ENCODE measurements at places on chromosomes 3 and 15.

DNA sequence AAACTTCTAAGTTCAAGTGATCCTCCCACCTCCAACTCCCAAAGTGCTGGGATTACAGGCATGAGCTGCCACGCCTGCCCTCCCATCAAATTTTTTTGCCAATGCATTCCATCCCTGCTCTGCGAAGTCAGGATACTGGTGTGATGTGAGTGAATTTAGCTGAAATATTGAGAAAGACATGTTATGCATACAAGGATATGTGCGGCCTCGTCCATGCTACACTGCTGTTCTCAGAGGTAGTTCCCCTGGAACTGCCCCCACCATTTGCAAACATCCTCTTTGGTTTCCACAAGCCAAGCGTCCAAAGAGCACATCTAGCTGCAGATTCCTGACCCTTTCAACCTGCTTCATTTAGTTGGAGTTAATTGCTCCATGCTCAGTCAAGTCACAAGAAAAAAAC lies 36.5 kb upstream of the BCL2A1 start:
- DNase-seq, result no peak

DNA sequence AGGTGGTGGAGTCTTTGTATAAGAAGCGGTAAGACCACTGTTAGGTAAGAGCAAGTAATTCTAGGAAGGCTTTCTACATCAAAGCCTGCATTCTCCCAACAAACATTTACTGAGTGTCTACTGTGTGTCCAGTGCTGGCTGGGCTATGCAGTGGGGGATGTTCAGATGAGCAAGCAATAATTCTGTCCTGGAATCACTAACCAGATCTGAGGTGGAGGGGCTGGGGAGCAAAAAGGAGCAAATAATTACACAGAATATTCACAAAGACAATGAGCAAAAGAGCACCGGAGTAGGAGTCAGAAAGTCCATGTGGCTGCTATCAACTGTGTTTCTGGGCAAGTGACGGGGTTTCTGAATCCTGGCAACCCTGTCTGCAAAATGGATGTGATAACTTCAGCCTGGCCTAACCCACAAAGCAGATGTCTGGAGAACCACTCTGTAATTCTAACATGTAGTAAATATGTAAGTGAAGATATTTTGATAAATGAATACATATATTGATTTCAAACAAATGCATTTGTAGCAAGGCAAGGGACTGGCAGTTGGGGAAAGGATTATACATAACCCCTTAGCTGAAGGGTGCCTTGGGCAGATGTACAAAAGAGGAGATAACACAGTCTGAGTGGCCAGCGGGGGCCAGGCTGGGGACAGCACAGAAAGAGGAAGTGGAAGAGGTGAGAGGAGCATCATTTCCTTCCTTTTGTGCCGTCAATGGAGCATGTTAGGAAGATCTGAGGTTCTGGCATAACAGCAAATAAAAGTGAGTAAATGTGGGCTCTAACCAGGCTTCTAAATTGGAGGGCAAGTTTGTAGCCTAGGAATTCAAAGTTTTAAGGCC lies 28.8 kb downstream of the CYP8B1 start:
- DNase-seq, result no peak

DNA sequence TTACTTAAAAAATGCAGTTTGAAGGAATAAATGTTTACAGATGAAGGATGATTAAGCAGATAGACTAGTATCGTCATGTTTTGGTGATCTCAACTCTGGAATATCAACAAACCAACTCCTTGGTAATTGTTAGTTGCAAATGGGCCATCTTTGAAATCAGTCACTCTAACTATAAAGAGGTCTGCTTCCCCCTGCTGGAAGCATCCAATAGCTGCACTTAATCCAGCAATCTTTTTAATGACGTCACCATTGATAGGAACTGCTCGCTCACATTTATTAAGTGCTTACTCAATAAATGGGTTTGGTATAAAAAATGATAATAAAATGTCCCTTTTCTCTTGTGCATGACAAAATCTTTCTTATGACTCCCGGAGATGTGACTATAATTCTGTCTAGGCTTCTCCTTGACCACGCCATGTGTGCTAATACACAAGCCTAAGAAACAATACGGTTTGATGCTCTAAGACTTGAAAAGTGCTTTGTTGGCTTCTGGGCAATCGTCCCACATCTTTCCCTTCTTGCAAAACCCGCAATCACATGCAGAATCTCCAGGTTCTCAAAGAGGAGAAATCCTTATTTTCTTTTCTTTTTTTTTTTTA lies 227.6 kb upstream of the POU1F1 start:
- DNase-seq, result peak; percentile 52

DNA sequence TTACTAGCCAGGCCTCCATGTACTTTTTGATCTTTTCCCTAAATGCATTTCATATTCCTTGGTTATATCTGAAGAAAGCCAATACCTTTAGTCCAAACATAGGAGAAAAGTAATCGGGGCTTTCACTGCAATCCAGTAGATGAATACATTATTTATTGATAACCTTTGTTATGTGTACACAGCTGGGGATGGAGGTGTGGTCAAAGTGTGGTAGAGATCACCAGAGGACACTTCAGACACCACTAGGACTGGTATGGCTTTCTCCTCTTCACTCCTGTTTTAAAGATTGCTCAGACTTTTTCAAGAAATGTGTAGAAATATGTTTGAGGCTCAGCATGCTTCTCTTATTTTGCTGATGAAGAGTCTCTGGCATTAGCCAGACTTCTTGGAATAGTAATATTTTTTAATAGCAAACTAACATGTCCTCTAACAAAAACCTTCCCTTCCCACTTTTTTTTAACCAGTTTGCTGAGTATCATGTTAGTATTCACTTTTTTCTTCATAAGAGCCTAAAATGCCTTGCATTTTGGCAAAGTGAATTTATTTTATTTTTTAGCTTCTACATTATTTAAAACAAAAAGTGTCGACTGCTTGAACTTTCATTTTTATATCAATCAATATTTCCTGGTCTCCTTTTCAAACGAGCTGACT lies 65.6 kb upstream of the MBNL1 start:
- DNase-seq, result no peak

DNA sequence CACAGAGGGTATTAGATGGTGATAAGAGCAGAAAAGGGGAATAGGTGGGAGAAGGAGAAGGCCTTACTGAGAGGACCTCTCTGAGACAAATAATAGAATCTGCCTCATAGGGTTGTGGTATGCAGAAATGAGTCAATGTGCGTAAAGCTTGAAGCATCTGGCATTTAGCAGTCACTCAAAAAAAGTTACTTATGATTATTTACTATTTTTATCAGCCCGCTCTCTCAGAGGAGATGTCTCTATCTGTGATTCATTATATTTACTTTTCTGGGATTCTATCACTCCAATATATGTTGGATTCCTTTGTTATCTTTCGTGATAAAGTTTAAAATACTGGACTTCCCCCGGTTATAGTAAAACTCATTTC lies 4.6 kb upstream of the TM4SF1 start:
- DNase-seq, result peak; percentile 84

- DNase-seq, result no peak
These were observed 265.6 kb upstream of the THBS1 start for GRCh38 chr15:39315206-39315850.

- DNase-seq, result no peak
These were observed 949.0 kb downstream of the EPHA3 start for GRCh38 chr3:90056281-90057032.

GRCh38 chr15:74180881-74181602 lies 7.5 kb downstream of the ISLR start:
- no peak for DNase-seq

DNA sequence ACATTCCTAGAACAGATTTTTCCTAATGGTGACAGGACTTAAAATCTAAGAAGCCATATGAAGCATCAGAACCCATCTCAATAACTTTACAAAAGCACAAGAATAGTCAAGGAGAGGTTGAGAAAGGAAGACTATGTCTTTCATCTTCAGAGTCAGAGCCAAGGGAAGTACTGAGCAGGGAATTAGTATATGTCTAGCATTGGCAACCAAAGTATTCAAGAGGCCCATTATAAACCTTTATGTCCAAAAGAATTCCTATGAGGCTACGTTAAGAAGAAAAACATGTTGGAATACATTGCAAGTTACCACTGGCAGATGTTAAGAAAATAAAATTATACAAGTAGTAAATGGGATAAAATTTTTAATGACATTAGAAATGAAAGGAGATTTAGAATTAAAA lies 150.5 kb downstream of the MAGI1 start:
- DNase-seq, result no peak

GRCh38 chr3:173773800-173774199 lies 376.3 kb downstream of the NLGN1 start:
- DNase-seq, result no peak

DNA sequence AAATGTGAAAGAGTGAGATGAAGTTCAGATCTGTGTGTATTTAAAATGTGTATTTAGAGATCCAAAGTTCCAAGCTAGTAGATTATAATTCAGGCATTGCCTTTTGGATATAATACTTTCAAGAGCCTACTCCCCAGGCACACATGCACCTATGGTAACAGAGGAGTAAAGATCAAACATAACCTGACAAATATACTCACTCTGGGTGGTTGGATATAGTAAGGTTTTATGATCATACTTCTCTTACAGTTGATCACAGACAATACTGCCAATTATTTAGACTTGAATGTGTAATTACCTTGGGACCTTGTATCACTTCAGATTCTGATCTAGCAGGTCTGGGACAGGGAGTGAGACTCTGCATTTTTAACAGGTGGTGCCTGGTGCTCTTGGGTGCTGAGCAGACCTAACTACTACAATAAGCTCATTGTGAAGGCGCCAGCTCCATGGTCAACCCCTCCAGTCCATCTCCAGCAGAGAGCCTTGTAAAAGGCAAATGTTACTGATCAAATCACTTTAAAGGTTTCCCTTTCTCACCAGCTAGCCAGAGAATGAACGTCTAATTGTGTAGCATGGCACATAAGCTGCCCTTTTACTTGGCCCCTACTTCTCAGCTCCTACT lies 55.5 kb downstream of the NBEAL2 start:
- no peak for DNase-seq

DNA sequence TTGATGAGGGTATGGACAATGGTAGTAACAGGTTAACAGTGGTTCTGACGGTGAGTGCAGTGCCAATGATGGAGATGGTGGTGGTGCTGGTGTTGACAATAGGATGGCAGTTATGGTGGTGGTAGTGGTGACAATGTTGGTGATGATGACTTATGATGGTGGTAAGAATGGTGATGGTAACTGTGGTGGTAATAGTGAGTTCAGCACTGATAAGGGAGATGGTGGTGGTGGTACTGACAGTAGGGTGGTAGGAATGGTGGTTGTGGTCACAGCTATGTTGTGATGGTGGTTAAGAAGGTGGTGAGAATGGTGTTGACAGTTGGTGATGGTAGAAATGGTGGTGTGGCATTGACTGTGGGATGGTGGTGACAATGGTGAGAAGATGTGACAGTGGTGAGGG lies 13.4 kb upstream of the INSYN1 start:
- DNase-seq, result no peak

DNA sequence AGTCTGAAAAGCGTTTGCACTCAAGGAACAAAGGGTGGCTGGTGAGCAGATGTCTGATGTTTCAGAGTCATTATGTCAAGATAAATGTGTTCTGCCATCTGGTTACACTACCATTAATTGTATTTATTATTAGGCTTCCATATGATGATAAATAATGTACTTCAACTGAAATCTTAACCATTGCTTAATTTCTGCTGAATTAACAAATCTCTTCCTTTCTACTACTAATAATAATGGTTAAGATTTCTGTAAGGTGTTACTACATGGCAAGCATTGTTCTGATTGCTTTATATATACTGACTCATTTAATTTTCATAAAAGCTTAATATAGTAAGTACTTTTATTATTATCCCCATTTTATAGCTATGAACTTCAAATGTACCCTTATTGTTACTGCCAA lies 68.4 kb upstream of the GALNT15 start:
- DNase-seq, result no peak

- DNase-seq, result no peak
These were observed 39.4 kb downstream of the WWTR1 start for GRCh38 chr3:149618151-149619123.

Measured in non-pigmented ciliary epithelial cell (primary cell).